ENCODE measurements at places on chromosomes 5 and 9. TPM values are rescaled to one million over a fixed set of nuclear protein-coding genes. Genes with fewer than 3 reads are reported as not detected.

The PCDHB11 gene
- 14.2 TPM for total RNA-seq

The GRXCR2 gene
- not detected for total RNA-seq

The PTPN3 gene
- 1.0 TPM for total RNA-seq

The DCP2 gene
- 73.5 TPM for total RNA-seq

The ORM2 gene
- not detected for total RNA-seq

The FAM221B gene
- not detected for total RNA-seq
